G401 (cell line): ENCODE measurements at places on chromosomes 4 and X. TPM values are rescaled to one million over a fixed set of nuclear protein-coding genes. Genes with fewer than 3 reads are reported as not detected.

Gene CT45A8
- not detected in 2 replicates for total RNA-seq

Gene SLC6A14
- total RNA-seq, result not detected in 2 replicates

Gene ANXA3
- total RNA-seq, result 0.18 TPM in 1 of 2 replicates, not detected in the other

Gene MAOA
- 0.18 and 1.1 TPM in 2 replicates for total RNA-seq

Gene NUP62CL
- total RNA-seq, result not detected in 2 replicates

Gene FRMPD3
- not detected in 2 replicates for total RNA-seq

DNA sequence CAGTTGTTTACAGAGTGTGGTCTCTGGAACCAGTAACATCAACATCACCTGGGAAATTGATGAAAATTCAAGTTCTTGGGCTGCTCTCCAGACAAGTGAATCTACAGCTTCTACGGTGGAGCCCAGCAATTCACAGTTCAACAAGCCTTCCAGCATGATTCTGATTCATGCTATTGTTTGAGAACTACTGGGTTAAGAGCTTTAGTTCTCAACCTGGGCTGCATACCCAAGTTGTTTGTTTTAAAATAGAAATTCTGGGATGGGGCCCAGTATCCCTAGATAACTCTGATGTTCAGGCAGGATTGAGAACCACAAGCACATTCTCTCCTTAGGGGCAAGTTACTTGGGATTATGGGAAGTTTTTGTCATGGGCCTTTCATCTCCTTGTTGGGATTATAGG lies 37.9 kb upstream of the PGK1 start:
- no peak for DNase-seq

DNA sequence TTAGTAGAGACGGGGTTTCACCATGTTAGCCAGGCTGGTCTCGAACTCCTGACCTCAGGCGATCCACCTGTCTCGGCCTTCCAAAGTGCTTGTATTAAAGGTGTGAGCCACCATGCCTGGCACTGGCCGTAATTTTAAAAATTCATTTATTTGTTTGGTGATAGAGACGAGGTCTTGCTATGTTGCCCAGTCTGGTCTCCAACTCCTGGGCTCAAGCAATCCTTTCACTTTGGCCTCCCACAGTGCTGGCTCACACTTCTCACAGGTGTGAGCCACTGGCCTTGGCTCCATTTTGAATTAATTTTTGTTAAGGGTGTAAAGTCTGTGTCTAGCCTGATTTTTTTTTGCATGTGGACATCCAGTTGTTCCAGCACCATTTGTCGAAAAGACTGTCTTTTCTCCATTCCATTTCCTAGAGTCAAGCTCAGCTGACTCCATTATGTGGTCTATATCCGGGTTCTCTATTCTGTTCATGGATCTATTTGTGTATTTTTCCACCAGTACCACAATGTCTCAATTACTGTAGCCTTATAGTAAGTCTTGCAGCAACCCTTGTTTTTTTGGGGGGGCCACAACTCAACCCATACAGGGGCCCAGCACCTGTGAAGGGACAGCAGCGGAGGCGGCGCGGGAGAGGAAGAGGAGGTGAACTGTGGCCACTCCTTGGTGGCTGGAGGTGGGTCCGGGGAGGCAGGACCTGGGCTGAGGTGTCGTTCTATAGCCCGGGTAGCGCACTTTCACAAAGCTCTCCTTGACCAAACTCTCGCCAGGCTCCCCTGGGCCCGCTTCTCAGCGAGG lies 1.5 kb upstream of the NSD2 start:
- DNase-seq, result no peak

DNA sequence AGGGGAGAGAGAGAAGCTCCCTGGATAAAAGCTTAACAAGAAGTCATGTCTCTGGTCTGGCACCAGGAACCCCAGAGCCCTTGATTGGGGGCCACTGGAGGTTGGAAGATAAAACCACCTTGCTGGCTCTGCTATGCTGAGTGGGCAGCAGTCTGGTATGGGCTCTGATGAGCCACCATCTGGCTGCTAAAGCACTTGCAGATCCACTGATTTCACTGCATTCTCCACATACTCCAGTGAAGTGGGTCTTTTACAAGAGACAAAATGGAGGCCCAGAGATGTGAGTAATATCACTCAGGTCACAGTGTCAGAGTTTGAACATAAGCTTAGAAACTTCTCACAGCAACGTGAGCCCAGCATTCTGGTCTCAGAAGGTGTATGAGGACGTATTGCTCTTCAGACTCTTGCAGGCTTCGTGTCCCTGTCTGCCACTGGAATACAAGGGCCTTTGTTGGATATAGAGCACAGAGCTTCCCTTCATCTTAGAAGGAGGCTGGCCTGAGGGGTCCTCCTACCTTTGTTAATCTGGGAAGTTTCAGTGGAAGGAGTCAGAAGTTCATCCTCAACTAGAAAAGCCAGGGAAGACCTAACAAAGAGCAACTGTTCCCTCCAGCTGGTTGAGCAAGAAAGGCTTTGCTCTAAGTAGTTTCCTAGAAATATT lies 11.8 kb downstream of the CLDN2 start:
- no peak for DNase-seq

GRCh38 chrX:36583674-36584073 lies 424.5 kb upstream of the FAM47C start:
- no peak for DNase-seq

GRCh38 chr4:11338956-11339782 lies 89.5 kb downstream of the HS3ST1 start:
- no peak for DNase-seq

DNA sequence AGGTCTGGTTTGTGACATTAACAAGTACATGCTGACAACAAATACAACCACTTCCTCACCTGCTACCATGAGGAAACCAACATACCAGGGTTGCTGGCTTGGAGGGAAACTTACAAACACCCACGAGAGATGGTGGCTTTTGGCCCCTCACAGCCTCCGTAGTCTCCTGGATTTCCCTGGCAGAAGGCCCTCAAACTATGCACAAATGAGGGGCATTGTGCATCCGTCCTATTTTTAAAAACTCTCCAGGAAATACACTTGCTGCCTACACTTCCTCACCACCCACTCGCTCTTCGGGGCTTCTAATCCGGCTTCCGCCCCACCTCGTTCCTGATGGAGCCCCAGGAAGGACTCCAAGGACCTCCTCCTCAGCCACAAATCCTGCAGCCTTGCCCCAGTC lies 355.0 kb upstream of the GATB start:
- DNase-seq, result no peak

- DNase-seq, result no peak
Measured at GRCh38 chrX:151714362-151714761, 1.5 kb upstream of the FATE1 start.

DNA sequence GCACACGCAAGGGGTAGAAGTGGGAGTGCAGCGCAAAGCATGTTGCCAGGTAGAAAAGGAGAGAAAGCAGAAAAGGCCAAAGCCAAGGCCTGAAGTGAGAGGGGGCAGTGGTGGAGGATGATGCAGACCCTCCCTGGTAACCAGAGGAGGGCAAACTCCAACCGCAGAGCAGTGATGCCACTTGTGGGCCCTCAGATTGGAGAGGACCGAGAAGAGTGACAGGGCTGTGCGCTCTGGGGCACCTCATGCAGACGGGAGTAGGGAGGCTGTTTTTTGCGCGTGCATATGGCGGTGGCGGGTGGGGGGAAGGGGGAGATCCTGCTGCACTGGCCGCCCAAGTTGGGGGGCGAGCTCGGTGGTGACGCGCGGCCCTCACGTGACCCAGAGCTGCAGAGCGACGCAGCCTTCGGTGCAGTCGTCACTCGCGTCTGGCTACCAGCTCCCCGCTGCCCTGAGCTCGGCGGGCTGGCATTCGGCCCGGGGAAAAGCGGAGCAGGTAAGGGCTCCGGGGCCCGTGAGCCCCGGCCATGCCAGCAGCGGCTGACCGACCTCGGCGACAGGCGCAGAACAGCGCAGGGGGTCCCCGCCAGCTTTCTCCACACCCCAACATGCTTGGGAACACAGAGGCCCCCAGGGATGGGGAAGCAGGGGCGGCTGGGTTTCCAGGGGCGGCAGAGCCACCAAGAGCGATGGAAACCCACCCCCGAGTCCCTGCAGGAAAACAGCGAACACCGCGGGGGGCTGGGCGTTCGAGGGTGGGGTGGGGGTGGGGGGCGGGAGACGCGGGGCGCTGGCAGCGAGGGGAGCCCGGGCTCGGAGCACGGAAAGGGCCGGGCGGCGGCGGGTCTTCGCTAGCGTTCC lies at the start of gene BEX3:
BEX3 (plus strand) TSS at position 421 of the 861 bp plus-strand sequence. CDS start 984 bp downstream, outside the sequence.
- DNase-seq, result peak; percentile 78

- peak; percentile 0 for DNase-seq
Measured at GRCh38 chrX:53714580-53715345, 28.2 kb upstream of the HUWE1 start.
